Central memory CD4-positive, alpha-beta T cell (primary cell): ENCODE measurements at places on chromosomes 12 and 14.

DNA sequence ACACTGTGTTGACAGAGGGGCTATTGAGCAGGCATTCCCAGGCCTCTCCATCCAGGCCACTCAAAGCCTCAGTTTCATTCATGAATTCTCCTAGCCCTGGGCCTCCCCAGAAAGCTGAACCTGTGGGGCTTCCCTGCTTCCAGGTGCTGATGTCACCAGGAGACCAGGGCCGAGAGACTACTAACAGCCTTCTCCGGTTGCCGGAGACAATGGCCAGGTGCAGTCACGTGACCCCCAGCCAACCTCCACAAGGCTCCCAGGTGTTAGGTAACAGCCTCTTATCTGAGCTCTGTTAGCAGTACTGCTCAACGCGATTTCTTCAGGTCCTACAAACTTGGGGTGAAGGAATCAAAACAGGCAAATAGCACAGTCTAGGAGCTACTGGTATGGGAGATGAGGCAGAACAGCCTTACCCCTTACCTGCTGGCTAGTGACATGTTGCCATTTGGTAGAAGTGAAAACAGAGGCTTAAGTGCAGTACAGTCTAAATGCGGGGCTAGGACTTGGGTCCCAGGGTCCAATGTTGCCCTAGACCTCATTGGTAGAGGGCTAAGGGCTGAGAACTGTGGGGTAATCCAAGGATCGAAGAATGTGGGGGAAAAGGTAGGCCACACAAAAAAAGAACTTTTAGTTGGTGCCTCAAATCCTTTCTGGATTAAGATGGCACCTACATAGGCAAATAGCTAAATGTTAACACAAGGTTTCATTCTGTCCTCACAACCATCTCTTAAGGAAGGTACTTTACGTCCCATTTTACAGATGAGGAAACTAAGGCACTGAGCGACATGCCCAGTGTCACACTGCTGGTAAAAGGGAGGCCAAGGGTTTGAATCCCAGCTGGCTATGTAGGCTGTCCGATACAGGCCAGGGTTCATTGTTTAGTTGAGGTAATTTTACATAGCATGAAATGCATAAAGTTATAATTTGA is 3.8 kb downstream of the CCDC88C start:
- DNase-seq = peak; percentile 52

DNA sequence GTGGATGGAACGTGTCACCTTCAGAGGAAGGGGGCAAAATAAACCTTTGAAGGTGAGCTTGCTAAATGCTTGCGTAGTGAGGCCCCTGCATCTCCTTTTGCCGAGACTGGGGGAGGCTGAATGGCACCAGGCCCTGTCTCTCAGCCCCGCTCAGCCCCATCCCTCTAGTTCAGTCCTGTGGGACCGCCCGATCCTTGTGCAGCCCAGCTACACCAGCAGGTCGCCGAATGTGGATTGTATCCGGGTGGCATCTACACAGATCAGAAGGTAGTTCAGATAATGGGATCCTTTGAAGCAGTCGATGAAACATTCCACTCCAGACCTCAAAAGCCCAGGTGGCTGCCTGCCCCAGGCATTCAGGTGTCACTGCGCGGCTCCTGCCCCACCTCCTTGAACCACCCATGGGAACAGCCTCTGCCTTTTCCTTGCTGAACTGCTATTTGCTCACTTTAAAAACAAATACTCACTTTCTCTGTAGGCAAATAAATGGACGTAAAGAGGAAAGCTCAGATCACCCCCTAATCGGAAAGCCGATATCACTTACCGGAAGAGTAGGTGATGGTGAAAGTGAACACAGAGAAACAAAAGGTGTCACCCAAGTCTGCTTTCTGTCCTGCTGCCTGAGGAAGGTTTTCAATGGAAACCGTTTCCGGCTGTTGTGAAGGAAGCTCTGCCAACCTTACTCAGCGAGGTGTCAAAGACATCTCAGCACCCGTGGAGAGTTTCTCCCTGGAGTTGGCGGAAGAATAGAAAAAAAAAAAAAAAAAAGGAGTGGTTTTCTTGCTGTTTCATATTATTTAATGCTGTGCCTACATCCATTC is 100.3 kb upstream of the NCOR2 start:
- DNase-seq = no peak

DNA sequence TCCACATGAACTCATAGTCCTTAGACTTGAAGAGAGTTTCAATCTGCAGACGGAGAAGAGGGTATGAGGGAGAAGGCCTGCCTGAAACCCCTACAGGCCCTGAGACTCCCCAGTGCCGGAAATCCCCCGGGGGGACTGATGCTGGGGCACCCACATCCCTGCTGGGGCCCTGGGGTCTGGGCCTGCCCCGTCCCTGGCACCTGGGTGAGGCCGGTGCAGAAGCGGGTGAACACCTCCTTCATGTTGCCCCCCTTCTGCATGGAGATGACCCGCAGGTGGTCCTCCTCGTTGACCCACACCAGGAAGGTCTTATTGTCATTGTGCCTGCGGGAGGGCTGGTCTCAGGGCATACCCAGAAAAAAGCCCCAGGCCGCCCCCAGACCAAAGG is 2.4 kb downstream of the CKB start:
- no peak for DNase-seq

- DNase-seq = no peak
Observed at GRCh38 chr12:48489012-48489411, 6.7 kb downstream of the C12orf54 start.

DNA sequence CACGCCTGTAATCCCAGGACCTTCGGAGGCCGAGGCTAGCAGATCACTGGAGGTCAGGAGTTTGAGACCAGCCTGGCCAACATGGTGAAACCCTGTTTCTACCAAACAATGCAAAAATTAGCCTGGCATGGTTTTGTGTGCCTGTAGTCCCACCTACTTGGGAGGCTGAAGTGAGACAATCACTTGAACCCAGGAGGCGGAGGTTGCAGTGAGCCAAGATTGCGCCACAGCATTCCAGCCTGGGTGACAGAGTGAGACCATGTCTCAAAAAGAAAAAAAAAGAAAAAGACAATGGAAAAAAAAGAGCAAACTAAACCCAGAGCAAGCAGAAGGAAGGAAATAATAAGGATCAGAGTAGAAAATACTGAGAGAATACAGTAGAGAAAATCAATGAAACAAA is 5.4 kb downstream of the CHURC1 start:
- DNase-seq = no peak

GRCh38 chr14:74356892-74357575 is 8.8 kb downstream of the VRTN start:
- DNase-seq = no peak

DNA sequence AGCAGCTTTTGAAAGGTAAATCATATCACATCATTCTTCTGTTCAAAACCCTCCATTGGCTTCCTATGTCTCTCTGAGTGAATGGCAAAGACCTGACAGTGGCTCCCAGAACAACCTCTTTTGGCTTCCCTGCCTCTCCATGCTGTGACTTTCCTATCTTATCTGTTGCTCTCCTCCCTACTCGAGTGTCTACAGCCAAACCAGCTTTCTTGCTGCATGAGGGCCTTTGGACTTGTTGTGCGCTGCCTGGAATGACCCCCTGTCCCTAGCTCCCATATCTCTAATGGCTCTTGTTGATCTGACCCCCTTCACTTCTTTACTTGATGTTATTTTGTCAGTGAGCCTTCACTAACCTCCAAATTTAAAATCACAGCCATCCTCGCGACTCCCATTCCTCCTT is 2.5 kb downstream of the SYNE2 start:
- DNase-seq = no peak

GRCh38 chr12:56296295-56296694 is 3.8 kb downstream of the CS start:
- no peak for DNase-seq

GRCh38 chr14:100083706-100084105 is 18.5 kb downstream of the EVL start:
- peak; percentile 50 for DNase-seq

GRCh38 chr14:92074555-92074954 is 31.8 kb downstream of the ATXN3 start:
- no peak for DNase-seq

- no peak for DNase-seq
Observed at GRCh38 chr12:119613319-119613936, 19.9 kb downstream of the TMEM233 start.
